ENCODE measurements at places on chromosomes 16 and 17.

DNA sequence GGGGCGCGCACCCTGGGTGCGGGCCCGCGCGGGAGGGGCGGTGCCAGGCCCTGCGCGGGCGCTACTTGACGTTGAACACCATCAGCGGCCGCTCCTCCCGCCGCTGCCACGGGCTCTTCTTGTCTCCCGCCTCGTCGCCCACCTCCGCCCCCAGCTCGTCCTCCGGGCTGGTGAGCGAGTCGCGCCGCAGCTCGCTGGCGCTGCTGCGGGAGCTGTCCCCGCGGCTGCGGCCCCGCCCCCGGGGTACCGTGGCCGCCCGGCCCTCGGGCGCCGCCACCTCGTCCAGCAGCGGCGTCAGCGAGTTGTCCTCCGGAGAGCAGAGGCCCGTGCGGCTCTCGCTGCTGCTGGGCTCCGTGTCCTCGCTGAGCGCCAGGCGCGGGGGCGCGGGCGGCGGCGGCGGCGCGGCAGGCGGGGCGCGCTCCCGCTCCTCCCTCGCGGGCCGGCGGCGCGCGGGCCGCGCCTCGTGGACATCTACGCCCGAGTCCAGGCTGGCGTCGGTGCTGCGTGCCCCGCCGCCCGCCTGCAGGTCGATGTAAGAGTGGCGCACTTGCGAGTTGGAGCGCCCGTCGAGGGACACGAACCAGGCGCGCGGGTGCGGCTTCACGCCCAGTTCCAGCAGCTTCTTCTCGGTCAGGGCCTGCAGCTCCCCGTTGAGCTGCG, 8.7 kb downstream of the GRN start:
- peaks cover 11% of the 10 kb centered on the region for H3K36me3 ChIP-seq
- H3K27me3 ChIP-seq, result no peaks in the 10 kb centered on the region
- DNase-seq, result no peak
- H3K27ac ChIP-seq, result no peak overlapping the region
- H3K4me1 ChIP-seq, result peaks cover 13% of the 10 kb centered on the region

DNA sequence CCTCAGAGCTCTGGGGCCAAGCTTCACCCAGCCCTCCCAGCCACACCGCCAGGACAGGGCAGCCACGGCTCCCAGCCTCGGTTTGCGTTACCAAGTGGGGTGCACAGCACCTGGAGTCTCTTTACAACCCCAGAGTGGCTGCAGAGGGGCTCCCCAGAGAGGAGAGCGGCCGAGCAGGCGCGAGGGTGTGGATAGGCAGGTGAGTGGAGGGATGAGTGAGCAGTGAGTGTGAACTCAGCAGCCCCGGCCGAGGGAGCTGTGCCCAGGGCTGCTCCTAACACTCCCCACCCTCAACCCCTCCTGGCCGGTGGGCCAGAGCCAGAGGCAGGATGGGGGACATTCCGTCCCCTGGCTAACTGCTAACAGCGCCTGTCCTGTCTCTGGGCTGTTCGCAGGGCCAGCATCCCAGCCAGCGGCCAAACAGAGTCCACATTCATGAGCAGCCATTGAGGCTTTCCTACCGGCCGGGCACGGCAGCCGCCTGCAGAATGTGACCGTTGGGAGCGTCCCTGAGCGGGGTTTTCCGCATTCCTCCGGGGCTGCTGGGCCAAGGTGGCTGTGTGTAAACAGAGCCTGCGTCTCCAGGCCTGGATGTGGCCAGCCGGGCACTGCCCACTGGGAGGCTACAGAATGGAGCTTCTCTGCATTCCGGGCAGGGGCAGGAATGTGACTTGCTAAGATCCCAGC, 5.3 kb downstream of the ZNF469 start:
- peaks cover 6% of the 10 kb centered on the region for H3K4me1 ChIP-seq
- no peak overlapping the region for H3K27ac ChIP-seq
- no peak for DNase-seq
- no peaks in the 10 kb centered on the region for H3K36me3 ChIP-seq
- no peak overlapping the region for H3K4me3 ChIP-seq

GRCh38 chr16:84541999-84542817, 37.7 kb upstream of the MEAK7 start:
- no peaks in the 10 kb centered on the region for H3K27me3 ChIP-seq
- no peak for DNase-seq
- no peak overlapping the region for H3K4me3 ChIP-seq
- peaks cover 15% of the 10 kb centered on the region for H3K4me1 ChIP-seq
- H3K36me3 ChIP-seq, result no peaks in the 10 kb centered on the region
- no peak overlapping the region for H3K27ac ChIP-seq

DNA sequence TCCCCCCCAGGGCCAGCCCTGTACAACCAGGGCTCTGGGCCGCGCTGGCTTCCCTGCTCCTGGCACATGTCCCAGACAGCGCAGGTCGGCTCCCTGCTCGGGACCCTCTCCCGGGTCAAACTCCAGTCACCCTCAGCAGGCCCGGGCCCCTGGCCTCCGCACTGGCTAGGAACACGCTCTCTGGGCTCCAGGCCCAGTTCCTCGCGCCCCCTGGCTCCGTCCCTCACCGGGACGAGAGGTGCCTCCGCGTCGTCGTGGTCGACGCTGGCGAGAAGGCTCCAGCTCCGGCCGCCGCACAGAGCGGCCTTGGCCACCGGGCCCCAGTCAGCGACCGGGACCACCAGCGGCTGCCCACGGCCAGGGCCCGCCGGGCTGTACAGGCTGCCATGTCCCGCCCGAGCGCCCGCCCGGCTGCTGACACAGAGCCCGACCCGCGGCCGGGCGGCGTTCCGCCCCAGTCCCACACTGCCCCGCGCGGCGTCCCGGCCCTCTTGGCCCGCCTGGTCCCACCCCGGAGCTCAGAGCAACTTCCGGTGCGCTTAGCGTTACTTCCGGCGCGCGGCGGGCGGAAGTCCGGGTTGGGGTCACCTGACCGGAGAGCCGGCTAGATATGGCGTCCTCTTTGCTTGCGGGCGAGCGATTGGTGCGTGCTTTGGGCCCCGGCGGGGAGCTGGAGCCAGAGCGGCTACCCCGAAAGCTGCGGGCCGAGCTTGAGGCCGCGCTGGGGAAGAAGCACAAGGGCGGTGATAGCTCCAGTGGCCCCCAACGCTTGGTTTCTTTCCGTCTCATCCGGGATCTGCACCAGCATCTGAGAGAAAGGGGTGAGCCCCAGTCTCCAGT, at the start of gene POLDIP2:
Gene POLDIP2 (minus strand): TSS at position 467 of the 840 bp plus-strand sequence. CDS start 79 bp downstream, at position 388.
- peak; percentile 91 for DNase-seq
- peak within 1 kb of the TSS; percentile 75 for H3K4me3 ChIP-seq
- H3K36me3 ChIP-seq, result peaks cover 55% of the 10 kb centered on the region

DNA sequence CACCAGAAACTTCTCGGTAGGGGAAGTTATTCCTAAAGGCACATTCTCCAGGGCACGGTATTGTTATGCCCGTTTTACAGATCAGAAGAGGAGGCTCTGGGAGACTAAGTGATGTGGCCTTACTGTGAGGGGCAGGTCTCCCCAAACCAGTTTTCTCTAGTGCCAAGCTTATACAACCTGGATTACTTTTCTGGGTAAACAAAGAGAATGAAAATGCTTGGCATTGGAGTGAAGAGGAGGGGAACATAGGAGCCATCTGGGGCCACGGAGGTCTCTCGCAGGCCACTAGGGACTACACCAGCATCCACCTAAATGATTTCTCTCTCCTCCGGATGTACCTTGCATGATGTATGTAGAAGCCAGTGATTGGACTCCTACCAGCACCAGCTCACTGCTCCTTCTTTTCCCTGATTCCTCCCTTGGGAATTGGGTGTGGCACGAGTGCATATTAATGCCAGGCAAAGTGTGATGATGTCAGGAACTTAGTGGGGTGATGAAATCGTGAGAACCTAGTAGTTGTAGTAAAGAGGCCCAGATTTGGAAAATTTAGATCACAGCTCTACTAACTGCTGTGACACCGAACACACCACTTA, 674 bp downstream of the TOM1L1 start:
- H3K27ac ChIP-seq, result no peak overlapping the region
- H3K27me3 ChIP-seq, result peaks cover 21% of the 10 kb centered on the region
- peaks cover 11% of the 10 kb centered on the region for H3K4me1 ChIP-seq
- H3K4me3 ChIP-seq, result no peak overlapping the region
- H3K36me3 ChIP-seq, result no peaks in the 10 kb centered on the region

- H3K4me1 ChIP-seq, result peaks cover 10% of the 10 kb centered on the region
- H3K36me3 ChIP-seq, result no peaks in the 10 kb centered on the region
- no peak overlapping the region for H3K27ac ChIP-seq
- H3K27me3 ChIP-seq, result no peaks in the 10 kb centered on the region
- no peak for DNase-seq
- H3K4me3 ChIP-seq, result no peak overlapping the region
Observed at GRCh38 chr17:78163881-78164747, 4.3 kb upstream of the SYNGR2 start.
